ENCODE measurements at places on chromosomes 4 and X. TPM values are rescaled to one million over a fixed set of nuclear protein-coding genes. Genes with fewer than 3 reads are reported as not detected.

TENM3 gene
- total RNA-seq = 13.8 TPM

TAF1 gene
- total RNA-seq = 24.1 TPM

TIGD2 gene
- total RNA-seq = 11.7 TPM

HTR2C gene
- total RNA-seq = not detected
